Fibroblast of villous mesenchyme (primary cell): ENCODE measurements at places on chromosomes 1 and 21. TPM values are rescaled to one million over a fixed set of nuclear protein-coding genes. Genes with fewer than 3 reads are reported as not detected.
A peak's percentile ranks its signal among the peaks of the same experiment; 100 is the strongest.

Gene CFHR4
- not detected in 2 replicates for total RNA-seq

DNA sequence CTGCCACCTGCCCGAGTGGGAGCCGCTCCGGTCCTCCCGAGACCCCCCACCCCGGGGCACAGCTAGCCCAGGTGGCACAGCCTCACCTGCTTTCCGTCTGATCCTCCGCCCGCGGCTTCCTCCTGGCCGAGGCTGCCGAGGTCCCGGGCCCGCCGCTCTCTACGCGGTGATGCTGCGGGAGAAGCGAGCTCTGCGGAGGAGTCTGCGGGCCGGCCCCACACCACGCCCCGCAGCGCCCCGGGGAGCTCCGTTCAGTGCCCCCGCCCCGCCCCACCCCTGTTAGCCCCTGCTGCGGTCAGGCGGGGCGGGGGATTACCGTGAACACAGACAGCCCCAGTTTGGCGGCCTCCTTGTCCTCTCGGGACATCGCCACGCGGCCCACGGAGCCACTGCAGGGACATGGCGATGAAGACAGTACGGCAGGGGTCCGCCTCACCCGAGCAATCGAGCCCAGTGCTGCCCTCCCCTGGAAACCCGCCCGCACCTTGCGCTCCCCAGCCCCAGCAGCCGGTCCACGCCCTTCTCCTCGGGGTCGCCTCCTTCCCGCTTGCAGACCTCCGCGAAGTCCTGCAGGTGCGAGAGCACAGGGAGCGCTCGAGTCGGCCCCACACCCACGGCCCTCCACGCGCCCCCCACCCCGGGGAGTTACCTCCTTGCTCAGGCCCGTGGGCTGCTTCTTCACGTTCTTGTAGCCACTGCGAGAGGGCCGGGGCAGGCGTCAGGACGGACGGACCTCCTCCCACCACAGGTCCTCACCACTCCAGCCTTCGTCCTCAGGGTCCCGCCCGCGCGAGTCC is 933 bp downstream of the C1orf35 start:
- peak; percentile 26 for DNase-seq

DNA sequence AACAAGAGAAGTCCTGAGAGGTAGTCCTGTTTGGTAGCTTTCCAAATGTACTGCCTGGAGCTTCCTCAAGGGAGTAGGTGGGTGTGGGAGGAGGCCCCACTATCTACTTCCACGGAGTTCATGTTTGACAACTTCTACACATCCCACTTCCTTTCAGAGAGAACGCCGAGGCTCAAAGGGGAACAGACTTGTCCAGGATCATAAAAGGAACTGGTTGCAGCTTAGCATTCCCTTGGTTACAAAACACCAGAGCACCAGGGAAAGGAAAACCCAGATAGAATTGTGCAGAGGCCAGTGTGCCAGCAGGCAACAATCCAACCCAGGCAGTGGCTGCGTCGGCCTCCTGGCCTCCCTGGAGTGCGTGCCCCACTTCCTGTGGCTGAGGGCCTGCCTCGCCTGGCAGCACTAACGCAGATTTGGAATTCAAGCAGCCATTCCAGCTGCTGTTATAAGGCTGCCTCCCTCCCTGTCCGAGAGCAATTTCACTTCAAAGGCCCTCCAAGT is 4.2 kb upstream of the RAP1GAP start:
- DNase-seq: peak; percentile 72

Gene B3GALT5
- under 0.01 TPM in 1 of 2 replicates, not detected in the other for total RNA-seq

Gene PPP1R12B
- 21.6 and 22.9 TPM in 2 replicates for total RNA-seq

DNA sequence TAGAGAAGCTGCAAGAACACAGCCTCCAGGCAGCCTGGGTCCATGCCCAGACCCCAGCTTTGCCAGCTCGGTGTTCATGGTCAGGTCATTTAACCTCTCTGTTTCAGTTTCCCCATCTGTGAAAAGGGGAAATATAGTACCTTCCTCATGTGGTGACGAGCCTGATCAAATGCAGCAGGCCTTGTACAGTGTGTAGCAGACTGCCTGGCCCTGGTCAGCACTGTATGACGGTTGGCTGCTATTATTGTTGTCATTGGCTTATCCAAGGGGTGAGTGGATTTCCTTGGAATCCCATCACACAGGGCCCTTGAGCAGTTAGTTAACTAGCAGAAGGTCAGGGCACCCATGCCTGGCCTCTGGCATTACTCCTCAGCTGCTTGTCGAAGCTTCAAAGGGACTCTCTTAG is 6.6 kb upstream of the TMEM51 start:
- DNase-seq: no peak

Gene KRTAP19-3
- not detected in 2 replicates for total RNA-seq

DNA sequence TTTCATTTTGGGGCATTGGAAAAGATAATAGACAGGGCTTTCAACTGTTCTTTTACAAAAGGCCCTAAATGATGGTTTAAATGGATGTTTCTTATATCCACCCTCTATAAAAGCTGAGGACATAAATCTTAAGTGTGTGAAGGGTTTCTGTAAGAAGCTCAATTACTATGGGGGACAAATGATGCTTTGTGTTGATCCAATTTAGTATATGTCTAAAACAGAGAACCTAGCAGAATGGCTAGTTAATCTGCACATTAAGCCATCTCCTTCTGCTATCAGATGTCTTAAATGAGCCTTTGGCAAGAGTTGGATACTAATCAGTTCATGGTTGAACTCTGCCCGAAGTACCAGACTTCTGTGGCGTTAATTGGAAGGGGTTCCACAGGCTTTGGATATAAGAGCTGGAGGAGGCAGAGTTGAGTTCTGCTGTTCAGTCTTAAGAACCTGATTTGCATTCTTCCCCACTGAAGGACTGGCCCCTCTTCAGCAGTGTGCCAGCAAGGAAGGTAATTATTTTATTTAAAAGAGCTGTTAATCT is 43.1 kb downstream of the PTGFRN start:
- DNase-seq: no peak

Gene IL24
- total RNA-seq: 0.86 and 2.6 TPM in 2 replicates

GRCh38 chr21:36207577-36208320 is 51.1 kb downstream of the DOP1B start:
- peak; percentile 7 for DNase-seq

- no peak for DNase-seq
Observed at GRCh38 chr1:58155418-58156123, 391.0 kb downstream of the OMA1 start.
